SW 1271 (cell line): ENCODE measurements at places on chromosomes 16 and 17.

DNA sequence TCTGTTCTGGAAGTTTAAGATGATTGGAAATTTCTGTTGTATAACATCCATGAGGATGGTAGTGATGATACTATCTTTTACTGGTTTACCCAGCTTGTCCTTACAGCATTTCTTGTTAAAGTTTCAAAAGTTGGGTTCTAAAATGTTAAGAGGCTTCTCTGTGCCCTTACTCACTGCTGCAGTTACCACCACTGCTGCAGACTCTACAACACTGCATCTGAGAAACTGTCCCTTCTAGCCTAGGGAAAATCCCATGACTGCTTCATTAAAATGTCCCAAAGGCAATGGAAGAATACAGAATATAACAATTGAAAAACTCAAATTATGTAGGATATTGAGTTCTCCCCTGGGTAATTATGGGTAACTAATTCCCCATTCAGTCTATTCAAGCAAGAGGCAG, 3.8 kb upstream of the NSRP1 start:
- no peak for DNase-seq

DNA sequence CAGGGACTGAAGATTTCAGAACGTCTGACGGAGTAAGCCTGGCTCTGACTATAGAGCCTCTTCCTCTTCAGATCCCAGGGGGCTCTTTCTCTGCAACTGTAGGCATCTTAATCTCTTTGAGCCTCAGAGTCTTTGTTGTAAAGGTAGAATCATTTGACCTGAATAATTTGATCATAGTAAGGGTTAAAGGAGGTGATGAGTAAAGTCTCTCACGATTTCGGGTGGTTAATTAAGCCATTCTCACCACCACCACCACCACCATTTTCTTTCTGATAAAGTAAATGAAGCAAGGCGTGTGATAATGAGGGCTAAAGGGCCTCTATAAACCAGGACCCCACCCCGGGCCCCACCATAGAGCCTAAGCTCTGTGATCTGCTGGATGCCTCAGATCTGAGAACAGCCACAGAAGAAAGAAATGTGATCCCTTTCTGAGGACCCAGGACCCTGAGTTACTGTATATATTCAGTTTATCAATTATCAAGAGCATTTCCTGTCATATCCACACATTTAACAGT, 33.0 kb upstream of the ADAMTS18 start:
- DNase-seq: no peak

DNA sequence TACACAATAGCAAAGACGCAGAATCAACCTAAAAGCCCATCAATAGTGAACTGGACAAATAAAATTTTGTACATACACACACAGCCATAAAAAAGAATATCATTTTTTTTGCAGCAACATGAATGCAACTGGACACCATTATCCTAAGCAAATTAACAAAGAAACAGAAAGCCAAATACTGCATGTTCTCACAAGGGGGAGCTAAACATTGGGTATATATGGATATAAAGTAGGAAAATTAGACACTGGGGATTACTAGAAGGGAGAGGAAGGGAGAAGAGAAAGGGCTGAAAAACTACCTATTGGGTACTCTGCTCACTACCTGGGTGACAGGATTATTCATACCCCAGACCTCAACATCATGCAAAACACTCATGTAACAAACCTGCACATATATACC, 28.2 kb downstream of the ADAMTS18 start:
- DNase-seq: no peak

DNA sequence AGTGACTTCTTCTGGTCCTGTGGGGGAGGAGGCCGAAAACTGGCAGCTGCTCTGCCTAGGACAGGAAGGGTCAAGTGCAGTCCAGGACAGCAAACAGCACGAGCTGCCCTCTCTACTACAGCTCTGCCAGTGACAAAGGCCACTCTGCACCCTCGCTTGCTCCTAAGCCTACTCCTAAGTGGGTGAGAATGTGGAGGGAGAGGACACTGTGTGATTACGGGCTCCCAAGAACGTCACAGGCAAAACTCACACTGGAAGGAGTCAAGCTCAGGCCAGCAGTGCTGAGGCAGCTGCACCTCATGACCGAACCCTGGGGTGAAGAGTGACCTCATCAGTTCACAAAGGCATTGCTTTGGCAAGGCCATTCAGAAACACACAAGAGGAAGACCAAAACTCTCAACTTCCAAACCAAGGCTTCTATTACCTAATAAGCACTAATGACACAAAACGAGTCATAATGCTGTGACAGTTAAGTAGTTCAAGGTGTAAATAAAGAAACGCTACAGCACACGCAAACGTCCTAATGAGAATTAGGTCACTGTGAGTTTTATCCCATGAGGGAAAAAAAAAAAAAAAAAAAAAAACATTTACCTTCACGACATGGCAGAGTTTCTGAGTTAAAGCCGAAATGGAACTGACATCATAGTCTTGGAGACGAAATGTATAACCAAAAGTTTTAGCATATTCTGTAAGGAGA, 35.1 kb downstream of the MARF1 start:
- DNase-seq: no peak

DNA sequence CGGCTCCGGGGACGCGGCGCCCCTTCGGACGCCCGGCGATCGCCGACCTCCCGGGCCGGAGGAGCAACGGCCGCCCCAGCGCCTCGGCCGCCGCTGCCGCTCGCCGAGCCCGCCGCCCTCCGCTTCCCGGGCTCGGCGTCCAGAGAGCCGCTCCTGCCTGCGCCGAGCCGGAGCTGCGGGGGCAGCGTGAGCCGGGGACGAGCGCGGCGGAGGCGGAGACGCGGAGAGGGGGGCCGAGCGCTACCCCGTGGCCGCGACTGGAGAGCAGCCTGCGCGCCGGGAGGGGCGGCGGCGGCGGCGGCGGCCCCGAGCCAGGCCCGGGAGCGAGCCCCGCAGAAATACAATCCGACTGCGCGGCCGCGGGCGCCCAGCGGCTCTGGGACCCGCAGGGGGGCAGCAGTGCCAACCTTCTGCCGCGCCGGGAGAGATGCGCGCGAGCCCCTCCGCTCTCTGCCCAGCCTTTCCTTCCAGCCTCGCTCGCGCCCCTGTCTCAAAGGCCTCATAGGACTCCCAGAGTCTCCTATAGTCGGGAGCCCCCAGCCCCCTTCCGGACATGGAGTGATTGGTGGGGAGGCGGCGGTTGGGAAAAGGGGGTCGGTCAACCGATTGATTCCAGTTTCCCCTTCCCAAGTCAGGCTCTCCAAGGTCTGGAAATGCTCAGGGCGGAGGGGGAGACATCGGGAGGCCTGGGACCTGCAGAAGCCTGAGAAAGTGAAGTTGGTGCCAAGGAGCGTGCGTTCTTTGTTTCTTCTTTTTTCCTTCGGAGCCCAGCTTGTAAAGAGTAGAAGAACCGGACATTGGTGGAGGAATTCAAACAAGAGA, 1.0 kb upstream of the SDK2 start:
- peak; percentile 8 for DNase-seq

DNA sequence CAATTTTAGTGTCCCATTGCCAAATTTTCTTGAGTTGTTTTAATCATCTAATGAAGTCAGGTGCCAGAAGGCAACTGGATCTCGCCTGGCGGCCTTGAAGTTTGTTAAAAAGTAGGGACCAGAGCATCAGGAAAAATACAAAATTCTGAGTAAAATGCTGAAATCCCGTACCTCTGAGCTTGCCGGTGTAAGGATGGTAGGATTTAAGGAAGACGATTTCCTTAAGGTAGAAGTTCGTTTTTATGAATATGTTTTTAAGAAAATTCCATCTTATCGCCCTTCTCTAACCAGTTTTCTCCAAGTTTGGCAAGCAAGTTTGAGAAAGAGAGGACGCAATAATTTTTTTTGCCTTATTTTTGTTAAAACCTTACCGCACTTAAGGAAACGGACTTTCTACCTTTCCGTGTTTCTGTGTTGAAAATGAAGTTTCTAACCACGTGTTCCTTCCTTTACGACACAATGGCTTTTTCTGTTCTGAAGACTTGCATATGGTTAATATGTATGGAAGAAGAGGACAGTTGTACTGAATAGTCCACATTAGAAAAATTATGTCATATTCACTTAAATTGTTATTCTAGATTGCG, 748 bp downstream of the ATF7IP2 start:
- no peak for DNase-seq

- no peak for DNase-seq
Observed at GRCh38 chr17:43015579-43015978, 6.6 kb downstream of the VAT1 start.

DNA sequence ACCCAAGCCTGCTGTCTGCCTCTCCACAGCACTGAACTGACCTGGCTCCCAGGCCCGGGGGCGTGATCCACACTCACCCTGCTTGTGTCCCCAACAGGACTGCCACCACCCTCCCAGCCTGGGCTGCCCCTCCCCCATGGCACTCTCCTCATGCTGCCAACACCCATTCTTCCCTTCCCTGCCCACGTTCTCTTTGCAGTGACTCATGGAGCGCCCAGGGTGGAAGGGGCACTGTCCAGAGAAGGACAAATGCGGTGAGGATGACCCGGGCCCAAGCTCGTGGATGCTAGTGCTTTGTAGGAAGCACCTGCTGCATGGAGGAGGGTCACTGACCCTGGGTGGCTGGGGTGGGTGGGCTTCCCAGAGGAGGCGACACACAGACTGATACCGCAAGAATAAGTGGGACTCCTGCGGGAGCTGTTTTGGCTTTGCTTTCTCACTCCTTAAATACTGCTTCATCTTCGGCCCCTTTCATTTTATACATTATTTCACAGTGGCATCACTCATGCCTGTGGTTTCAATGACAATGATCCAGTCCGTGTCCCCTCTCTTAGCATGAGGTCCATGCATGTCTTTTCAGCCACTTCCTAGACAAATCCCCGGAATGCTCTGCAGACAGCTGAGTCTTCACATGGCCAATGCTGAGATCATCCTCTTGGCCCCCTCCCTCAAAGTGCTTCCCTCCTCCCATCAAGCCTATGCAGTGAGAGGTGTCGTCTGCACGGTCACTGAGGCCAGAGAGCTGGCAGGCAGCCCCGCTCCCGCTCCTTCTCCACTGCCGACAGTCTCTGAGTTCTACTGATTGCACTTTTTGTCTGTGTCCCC, 17.6 kb downstream of the CDK5R1 start:
- no peak for DNase-seq

- no peak for DNase-seq
Observed at GRCh38 chr17:3645310-3645709, 8.8 kb downstream of the CTNS start.

DNA sequence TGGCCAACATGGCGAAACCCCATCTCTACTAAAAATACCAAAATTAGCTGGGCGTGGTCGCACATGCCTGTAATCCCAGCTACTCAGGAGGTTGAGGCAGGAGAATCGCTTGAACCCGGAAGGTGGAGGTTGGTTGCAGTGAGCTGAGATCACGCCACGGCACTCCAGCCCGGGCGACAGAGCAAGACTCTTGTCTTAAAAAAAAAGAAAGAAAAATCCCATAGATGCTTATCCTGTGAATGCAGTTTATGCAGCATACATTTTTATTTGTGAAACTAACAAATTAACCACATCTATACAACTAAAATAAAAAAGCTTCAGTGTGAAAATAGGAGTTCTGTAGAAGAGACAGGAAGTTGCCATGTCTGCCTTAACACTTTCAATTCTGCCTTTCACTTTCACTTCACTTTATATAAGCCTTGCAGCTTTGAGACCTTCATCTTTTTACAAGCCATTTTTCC, 7.1 kb downstream of the IGSF6 start:
- DNase-seq: no peak

- no peak for DNase-seq
Observed at GRCh38 chr17:63498626-63499195, 21.9 kb downstream of the ACE start.

GRCh38 chr16:80189476-80190175, 351.2 kb upstream of the DYNLRB2 start:
- DNase-seq: no peak

DNA sequence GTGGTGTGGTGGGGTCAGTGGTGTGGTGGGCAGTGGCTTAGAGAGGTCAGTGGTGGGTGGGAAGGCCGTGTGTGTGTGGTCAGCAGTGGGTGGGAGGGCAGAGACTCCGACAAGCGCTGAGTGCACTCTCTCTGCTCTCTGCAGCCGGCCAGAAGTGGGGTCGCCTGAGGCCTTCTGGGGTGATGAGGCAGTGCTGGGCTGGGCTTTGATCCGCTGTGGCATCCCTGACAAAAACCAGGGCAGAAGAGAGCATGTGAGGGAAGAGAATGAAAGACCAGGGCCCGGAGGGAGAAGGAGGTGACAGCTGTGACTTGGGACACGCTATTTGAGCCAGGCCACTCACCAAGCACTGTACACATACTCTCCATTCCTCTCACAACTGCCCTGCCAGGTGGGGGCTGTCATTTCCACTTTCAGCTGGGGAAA, 50.8 kb downstream of the NKD1 start:
- no peak for DNase-seq

- no peak for DNase-seq
Observed at GRCh38 chr17:63126607-63127006, 160.6 kb downstream of the TANC2 start.

GRCh38 chr17:74949455-74950115, 13.9 kb downstream of the OTOP3 start:
- DNase-seq: no peak

- no peak for DNase-seq
Observed at GRCh38 chr16:47250983-47251382, 107.2 kb upstream of the NETO2 start.

- no peak for DNase-seq
Observed at GRCh38 chr16:61820398-61820797, 215.8 kb downstream of the CDH8 start.

GRCh38 chr17:76103274-76104139, at the start of gene EXOC7:
TSS of gene EXOC7 (minus strand) at chr17:76103787. CDS start at chr17:76103692, 95 bp downstream.
- DNase-seq: peak; percentile 85

GRCh38 chr17:8079291-8080207, 8.0 kb downstream of the ALOX12B start:
- peak; percentile 83 for DNase-seq
